ENCODE measurements at places on chromosomes 11 and 22.

- no peak for DNase-seq
Observed at GRCh38 chr11:32145282-32145681, 54.4 kb downstream of the RCN1 start.

DNA sequence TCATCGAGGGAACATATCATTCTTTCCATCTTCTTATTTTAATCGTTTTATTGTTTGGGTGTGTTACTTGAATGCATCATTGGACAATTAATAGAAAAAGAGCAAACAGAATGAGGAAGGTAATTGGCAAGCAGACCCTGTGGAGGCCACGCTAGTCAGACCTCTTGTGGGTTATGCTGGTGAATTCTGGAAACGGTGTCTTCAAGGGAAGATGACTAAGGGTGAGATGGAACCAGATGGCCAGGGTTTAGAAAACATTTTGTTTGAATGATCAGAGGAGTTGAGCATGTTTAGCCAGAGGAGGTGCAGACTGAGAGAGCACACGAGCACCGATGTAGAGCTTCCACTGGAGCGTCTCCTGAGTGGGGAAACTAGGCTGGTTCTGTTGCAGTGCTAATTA is 8.5 kb downstream of the ST14 start:
- no peak for DNase-seq

DNA sequence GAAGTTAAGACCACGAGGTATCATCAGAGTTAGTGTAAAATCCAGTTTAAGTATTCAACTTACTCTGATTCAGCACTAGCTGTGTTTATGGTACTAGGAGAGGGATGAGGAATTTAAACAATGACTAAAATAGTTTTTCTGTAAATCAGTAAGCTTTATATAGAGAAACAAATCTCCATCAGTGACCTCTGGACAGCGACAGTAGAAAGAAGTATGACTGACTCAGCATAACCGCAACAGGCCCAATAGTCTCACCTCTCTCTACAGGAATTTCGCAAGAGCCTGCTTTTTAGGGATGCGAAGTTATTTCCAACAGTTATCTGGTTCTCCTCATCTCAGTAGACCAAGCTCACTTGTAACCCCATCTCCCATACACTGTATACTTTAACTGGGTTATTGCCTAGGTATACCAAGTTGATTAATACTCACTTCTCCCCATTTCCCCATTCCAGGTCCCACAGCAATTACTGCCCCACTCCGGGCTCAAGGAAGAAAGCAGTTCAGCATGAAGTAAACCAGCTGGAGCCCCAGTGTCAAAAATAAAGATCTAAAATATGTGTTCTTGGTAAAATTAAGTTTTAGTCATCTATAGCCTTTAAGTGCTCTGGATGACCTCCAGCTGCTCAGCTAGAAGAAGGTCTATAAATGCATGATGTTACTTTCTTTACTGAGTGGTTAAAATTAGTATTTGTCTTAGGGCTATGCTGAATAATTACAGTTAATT is 770.6 kb upstream of the CCDC90B start:
- DNase-seq: no peak

GRCh38 chr11:92595052-92595451 is 370.4 kb downstream of the FAT3 start:
- no peak for DNase-seq

DNA sequence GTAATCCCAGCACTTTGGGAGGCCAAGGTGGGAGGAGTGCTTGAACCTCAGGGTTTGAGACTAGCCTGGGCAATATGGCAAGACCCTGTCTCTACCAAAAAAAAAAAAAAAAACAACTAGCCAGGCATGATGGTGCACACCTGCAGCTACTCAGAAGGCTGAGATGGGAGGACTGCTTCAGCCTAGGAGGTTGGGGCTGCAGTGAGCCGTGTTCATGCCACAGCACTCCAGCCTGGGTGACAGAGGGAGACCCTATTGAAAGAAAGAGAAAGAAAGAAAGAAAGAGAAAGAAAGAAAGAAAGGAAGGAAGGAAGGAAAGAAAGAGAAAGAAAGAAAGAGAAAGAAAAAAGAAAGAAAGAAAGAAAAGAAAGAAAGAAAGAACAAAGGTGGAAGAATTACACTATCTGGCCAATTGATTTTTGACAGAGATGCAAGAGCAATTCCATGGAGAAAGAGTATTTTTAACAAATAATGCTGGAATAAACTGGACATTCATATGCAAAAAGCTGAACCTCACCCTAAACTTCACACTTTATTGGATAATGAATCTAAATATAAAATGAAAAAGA is 33.9 kb upstream of the SLC25A1 start:
- no peak for DNase-seq

DNA sequence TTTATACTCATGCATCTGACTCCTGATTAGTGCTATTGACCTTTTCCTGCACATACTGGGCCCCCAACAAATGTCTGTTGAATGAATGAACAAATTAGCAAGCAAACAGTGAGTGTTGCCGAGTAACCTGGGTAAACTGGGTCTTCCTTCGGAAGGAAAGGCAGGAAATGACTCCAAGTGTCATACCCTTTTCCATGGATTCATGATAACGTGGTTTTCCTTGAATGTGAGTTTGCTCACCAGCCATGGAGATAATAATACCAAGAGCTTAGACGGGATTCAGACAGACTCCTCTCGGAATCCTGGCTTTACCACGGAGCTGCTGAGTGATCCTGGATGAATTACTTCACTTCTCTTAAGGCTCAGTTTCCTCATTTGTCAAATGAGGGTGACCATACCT is 16.7 kb downstream of the TECTA start:
- DNase-seq: no peak

- no peak for DNase-seq
Observed at GRCh38 chr22:40684728-40685127, 5.4 kb downstream of the MCHR1 start.

DNA sequence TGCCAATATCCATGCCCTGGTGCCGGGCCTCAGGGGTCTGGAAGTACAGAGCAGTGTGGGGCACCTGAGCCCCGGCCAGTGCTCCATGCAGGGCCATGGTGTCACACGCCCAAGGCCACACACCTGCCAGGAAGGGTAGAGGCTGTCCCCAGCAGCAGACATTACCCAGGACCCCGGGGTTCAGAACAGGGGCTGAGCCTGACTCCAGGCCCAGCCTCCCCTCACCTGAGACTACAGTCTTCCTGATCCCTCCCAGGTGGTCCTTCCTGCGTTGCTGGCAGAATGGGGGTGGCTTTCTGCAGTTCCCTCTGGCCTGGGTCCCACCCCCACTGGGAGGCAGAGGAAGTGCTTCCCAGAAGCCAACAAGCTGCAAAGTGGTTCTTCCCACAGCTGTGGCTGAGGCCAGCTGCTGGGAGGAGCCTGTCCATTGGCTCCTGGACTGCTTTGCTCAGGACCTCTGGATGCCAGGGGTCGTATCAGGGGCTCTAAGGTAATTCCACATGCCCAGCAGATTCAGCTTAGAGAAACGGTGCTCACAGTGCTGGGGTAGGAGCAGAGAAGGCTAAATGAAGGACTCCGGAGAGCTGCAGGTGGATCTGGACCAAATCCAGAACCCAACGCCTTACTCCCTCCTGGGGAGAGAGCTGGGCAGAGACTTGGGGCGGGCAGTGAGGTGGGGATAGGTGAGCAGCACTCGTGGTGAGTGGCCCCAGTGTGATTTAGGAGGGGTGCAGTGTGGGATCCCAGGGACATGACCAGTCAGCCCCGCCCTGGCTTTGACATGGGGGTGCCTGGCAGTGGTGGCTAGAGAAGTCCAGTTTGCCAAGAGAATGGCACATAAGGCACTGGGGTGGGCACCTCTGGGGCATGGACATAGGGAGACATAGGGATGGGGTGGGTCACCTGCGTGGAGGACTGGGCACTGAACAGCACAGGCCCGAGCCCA is 12.6 kb downstream of the TCIRG1 start:
- no peak for DNase-seq

GRCh38 chr22:47623066-47623762 is 860.8 kb downstream of the TBC1D22A start:
- no peak for DNase-seq

DNA sequence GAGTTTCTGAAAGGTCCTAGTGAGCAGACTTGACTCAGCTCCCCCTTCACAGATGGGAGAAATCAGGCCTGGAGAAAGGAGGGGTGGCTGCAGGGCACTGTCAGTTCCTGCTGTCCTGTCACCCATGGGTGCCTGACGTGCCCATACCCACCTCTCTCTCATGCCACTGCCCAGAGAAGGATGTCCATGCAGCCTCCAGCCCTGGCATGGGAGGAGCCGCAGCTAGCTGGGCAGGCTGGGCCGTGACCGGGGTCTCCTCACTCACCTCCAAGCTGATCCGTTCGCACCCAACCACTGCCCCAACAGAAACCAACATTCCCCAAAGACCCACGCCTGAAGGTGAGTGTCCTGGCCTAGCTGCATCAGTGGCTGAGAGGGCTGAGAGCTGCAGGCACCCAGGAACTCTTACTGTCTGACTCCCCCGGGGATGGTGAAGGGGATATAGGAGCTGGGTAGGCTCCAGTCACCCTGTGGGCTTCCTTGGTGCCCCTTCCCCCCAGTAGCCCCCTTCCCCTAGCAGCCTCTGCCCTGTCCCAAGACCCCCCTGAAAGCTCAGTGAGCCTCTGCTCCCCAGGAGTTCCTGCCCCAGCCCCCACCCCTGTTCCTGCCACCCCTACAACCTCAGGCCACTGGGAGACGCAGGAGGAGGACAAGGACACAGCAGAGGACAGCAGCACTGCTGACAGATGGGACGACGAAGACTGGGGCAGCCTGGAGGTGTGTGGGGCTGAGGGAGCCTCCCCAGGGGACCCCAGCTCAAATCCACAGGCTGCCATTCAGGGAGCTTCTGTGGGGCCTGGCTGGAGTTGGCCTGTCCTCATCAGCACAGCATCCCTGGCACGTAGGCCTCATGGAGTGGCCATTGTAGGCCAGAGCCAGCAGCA is 11.8 kb downstream of the SCYL1 start:
- DNase-seq: no peak

DNA sequence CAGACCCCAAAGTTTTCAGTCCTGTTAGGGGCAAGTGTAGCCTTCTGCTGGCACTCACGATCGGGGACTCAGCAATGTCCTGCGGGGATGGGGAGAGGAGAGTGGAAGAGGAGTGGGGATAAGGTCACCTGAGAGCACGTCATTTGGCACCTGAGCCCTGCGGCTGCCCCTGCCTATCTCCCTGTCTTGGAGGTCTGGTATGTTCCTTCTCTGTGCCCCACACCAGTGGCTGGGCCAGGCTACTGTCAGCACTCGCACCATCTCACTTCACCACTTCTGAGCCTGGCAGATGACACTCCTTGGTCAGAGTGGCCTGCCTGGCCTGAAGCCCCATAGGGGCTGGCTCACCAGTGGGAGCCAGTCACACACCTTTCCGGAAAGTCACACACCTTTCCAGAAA is 20.1 kb upstream of the CHADL start:
- DNase-seq: no peak

DNA sequence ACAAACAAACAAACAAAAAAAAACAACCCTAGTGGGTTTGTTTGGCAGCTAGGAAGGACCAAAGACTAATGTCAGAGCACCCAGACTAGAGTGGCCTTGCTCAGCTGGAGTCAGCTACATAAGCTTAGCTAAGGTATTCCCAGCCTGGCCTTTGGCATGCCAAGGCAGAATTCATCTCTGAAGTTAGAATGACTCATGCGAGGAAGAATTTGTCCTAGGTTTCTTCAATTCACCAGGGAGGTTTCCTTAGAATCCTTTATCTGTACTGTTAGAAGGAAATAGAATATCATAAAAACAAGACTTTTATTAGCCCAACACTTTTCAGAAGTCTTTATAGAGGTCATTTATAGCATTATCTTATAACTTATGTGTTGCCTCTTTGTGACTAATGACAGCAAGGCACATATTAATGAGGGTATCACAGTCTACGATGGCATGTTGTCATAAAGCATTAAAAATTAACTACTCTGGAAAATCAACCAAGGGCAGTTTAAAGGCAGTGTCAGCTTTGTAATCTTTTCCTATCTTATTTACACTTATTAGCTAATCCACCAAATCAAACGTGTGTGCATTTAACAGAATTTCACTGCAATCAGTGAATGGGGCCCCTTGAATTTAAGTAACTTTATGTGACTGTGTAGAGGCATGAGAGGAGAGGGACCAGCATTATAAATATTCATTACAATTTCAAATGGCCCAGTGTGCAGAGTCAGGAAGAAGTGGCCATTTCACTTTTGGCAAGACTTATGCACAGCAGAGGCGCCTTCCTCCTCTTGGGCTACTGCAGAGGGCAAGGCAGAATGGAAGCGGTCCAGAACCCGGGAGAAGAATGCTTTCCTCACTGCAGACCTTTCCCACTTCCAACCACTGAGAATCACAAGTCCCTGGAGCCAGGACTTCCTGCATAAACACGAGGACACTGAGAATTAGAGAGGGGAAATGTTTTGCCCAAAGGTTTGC is 36.3 kb downstream of the SLC5A1 start:
- DNase-seq: no peak

DNA sequence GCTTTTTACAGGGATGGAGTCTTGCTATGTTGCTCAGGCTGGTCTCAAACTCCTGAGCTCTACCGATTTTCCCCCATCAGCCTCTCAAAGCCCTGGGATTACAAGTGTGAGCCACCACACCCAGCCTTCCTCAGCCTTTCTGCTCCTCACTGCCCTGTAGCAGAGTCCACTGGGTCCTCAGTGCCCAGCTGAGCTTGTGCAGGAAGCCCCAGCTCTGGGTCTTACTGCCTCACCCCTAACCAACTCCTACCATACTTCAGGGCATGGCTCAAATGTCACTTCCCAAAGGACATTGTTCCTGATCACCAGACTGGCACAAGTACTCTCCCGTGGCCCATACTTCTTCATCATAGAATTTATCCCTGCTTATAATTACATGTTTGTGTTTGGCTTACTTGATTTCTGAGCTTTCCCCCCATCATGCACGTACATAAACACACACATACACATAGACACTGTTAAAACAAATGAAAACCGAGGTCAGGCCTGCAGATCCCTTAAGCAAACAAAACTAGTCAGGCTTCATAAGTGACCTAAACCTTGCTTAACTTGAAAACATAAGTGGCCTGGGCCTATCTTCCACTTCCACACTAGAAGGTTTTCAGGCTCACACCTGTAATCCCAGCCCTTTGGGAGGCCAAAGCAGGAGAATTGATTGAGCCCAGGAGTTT is 14.0 kb upstream of the SLC43A3 start:
- no peak for DNase-seq

GRCh38 chr11:126233391-126233790 is 21.8 kb downstream of the FAM118B start:
- DNase-seq: no peak

GRCh38 chr11:90355200-90355599 is 132.4 kb upstream of the CHORDC1 start:
- DNase-seq: no peak

- peak; percentile 48 for DNase-seq
Observed at GRCh38 chr11:1335811-1336761, 26.7 kb upstream of the TOLLIP start.

DNA sequence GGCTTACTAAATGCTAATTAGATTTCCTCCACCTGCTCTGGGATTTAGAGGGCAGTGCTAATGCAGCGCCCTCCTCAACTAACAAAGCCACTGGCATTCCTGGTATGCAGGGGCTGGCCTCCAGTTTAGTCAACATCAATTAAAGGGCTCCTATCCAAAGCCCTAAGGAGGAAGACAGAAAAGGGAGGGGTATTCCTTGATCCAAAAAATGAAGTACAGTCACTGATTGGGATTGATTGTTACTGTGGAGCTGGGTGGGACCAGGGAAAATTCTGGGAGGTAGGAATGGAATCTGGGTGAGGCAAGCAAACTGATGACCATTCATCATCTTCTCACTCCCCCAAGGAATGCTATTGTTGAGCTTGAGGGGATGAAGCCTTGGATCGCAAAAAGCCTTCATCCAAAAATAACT is 52.2 kb downstream of the GAB2 start:
- DNase-seq: no peak
